Peyer's patch (tissue), 4 donors: ENCODE measurements at places on chromosomes 2 and 18. TPM values are rescaled to one million over a fixed set of nuclear protein-coding genes. Genes with fewer than 3 reads are reported as not detected.

GRCh38 chr18:52387175-52387574, 47.2 kb downstream of the DCC start:
- no peak overlapping the region for H3K4me3 ChIP-seq
- no peaks in the 10 kb centered on the region for H3K27me3 ChIP-seq
- no peaks in the 10 kb centered on the region for H3K36me3 ChIP-seq
- H3K4me1 ChIP-seq = no peaks in the 10 kb centered on the region
- H3K27ac ChIP-seq = no peak overlapping the region
- DNase-seq = no peak

Gene IL36G
- not detected for total RNA-seq

Gene CNGA3
- 1.7 TPM for total RNA-seq

Gene CCDC102B
- 13.5 TPM for total RNA-seq

Gene NCKAP5
- total RNA-seq = 25.8 TPM
